Fibroblast of the aortic adventitia (primary cell): ENCODE measurements at places on chromosomes 7 and 10.

GRCh38 chr10:51273574-51273973, 199.3 kb downstream of the PRKG1 start:
- no peak for DNase-seq

GRCh38 chr7:83921941-83922607, 272.5 kb downstream of the SEMA3A start:
- peak; percentile 56 for DNase-seq

DNA sequence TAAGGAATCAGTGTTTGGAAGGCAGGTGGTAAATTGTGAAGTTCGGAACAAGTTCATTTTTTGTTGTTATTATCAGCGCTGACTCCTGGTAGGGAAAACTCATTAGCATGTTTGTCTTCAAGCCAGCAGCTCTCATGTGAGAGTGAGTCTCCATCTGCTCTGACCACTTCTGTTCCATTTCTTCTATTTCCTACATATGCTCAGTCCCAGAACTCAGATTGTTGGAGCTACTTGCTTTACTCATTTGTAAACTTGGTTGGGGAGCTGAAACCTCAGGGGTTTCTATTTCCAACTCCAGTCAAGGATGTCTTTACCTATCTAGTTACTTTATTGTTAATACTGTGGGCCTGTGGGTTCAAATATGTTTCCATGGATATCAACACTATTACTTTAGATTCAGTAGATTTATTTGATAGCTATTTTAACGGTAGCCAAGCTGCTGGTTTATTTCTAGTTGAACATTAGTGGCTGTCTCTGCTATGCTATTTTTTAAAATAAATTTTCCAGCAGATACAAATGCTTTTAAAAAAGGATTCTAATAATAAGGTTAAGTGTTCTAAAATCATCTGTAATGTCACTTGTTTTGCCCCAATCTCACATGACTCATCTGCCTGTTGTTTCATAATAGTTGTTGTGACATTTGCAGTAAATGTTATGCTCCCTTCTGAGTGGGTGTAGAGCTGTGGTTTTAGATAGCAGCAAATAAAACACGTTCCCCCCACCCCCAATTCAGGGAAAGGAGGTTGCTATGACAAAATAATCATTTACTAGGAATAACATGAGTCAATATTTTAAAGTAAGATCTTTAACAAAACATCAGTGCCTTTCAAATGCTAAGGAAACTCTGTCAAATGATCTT, 143.3 kb downstream of the HDAC9 start:
- peak; percentile 49 for DNase-seq

- DNase-seq = no peak
Observed at GRCh38 chr10:78306358-78306757, 272.7 kb downstream of the RPS24 start.

DNA sequence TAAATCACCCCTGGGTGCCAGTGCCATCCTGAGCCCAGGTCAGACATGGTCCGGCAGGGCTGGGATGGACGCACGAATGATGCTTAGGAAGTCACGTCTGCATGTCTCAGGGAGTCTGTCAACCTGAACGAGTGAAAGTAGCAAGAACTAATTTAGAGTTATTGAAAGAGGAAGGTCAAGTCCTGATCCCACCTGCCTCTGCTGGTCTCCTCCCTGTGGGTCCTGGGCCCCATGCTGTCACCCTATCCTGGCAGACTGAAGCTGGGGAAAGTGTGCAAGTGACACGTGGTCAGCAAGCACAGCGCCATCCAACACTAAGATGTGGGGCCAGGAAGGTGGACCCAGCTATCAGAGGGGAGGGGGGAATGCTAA, 26.1 kb upstream of the GRID1 start:
- DNase-seq = no peak

DNA sequence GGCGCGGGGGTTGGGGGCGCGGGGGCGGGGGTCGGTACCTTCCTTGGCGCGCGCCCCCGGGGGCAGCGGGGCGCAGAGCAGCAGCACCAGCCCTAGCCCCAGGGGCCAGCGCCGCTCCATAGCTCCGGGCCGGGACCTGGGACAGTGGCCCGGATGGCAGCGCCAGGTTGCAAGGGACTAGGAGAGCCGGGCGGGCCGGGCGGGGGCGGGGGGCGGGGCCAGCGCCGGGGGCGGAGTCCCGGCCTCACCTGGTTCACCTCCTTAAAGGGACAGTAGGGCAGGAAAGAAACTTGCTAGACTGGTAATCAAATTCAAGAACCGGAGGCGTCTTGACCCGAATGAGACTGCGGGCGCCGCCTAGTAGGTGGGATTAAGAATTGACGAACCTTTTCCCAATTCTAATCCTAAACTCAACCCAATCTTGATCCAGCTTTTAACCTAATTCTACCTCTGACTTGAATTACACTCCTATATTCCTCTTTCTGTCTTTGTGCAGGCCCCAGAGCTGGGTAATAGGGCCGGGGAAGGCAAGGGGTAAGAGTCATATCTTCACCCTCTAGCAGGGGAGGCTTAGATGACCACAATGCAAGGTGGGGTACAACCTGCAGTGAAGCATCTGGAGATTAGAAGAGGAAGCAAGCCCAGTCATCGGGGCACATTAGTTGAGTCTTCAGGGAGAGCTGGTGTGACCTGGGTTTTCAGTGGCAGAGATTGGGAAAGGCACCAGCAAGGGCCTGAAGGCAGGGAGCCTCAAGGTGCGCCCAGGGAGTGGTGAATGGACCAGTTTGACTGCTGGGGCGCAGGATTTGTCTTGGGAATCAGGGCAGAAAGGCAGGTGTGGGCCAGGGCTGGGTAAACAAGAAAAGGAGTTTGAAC, at the start of gene EPHA1:
EPHA1 (minus strand) TSS at position 171 of the 876 bp plus-strand sequence; CDS start at position 120, 51 bp downstream.
- DNase-seq = no peak

DNA sequence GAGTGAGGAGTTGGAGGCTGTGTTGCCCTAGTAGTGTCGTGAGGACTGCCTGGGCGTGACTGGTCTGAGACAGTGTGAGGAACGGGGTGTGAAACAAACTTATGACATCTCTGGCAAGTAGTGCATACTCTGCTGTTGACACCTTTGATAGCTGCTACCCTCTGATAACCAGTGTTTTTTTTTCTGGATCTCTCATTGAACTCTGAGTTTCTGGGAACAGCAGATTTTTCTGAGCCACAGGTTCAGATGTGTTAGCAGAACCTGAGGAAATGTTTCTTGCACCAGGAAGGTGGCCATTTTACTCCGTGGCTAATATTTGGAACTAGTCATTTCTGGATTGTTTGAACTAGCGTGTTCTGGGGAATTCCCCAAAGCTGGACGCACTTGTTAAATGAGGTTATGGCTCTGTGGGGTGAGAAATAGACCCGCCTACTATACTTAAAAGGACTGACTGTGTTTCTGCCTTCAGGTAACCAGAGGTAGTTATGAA, 52.9 kb downstream of the AUTS2 start:
- no peak for DNase-seq

DNA sequence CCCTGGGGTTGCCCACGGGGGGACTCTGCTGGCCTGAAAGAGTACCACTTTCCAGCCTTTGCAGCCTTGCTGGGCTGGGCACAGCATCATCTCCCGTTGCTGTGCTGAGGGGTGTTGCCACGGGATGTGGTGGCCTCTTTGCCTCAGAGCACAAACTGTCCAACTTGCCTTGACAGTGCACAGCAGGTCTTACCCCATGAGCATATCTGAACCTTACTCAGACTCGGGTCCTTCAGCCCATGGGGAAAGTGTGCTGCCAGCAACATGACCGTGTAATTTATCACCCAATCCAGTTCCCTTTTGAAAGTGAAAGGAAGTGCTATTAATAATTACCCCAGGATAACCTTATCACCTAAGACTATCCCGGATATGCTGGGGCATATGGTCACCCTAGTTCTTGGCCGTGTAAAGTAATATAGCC, 46.8 kb downstream of the TBXAS1 start:
- no peak for DNase-seq

DNA sequence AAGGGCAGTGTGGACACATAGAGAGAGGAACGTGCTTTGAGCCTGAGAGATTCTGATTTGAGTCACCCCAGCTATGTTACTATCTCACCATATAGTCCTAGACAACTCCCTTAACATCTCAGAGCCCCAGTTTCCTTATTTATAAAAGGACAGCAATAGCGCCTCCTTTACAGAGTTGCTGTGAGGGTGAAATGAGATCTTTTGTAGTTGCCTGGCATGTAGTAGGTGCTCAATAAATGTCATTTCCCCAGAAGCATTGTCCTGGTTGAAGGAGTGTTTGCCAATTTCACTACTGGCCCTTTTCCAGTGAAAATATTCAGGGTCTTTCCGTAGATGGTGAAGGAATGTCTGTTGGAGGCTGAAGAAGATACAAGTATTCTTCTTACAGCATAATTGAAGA, 51.3 kb upstream of the FAM180A start:
- DNase-seq = no peak

GRCh38 chr10:110312206-110312605, 7.5 kb upstream of the SMNDC1 start:
- no peak for DNase-seq

DNA sequence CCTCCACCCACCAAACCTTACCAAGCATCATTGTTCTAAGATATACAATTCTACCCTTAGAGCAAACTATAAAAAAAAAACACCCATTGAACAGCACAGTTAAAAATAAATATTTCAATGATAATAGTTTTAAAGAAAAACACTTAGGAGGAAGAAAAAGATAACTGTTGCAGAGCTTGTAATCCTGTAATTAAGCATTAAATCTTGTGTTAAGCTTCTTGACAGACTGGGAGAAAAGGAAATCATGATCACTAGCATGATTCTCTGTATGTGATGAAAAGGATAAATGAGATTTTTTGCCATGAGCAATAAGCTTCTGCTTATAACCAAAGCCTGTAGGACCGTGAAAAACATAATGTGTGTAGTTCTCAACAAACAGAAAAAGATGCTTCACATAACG, 289.8 kb downstream of the CACNA2D1 start:
- DNase-seq = no peak

DNA sequence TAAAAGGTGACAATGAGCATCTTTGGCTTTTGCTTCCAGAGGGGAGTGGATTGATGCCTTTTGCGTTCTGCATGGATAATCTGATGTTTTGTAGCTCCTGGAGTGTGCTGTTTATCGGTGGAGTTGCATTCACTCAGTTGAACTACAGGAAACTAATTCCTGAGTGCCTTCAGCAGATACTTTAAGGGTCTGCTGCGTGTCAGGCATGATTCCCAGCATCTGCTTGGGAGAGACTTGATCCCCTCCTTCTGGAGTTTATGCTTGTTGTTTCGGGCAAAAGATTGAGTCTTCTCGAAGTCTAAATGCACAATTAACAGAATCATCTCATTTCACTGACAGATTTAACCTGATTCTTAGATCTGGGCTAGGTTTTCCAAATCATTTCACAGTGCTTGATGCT, 46.2 kb downstream of the CELF2 start:
- no peak for DNase-seq

- no peak for DNase-seq
Observed at GRCh38 chr7:111352319-111352718, 210.0 kb downstream of the IMMP2L start.

DNA sequence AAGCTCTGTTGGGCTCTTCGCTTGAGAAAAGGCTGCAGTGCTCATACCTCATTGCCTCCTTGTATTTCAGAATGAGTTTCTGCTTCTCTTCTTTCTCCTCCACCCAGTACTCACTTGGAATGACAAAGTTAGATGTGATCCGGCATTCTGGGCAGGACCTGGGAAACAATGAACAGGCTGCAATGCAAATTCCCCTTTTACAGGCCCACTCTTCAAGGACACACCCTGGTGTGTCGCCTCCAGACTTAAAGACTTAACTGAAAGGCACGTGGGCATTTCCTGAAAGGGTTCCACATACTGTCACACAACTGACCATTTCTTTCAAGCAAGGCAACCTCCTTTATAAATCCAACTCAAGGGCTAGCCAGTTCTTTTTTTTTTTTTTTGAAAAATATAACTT, 23.6 kb downstream of the MKRN1 start:
- DNase-seq = no peak

- no peak for DNase-seq
Observed at GRCh38 chr7:92808006-92808405, 28.4 kb downstream of the CDK6 start.

DNA sequence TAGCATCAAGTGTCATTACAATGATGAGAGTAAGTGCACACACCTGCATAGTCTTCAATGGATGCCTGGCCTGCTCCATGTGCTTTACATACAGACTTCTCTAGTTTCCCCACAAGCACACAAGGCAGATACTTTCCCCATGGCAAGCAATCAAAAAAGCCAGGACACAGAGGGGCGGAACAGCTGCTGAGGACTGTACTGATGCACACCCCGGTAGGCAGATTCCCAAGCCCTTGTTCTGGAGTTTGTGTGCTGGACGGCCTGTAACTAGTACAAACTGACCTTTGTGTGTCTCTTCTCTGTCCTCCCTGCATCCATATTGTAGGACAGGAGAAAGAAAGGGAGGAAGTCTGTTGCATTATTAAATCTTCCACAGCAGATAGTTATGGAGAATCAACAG, 25.8 kb downstream of the UBE2D4 start:
- DNase-seq = no peak

- DNase-seq = no peak
Observed at GRCh38 chr7:50397320-50397970, 52.7 kb downstream of the FIGNL1 start.

GRCh38 chr10:123259791-123260190, 105.6 kb downstream of the BUB3 start:
- DNase-seq = no peak

GRCh38 chr10:63697956-63698786, 177.0 kb downstream of the REEP3 start:
- no peak for DNase-seq

- DNase-seq = peak; percentile 95
Observed at GRCh38 chr10:79488336-79488735, 24.0 kb upstream of the EIF5AL1 start.

DNA sequence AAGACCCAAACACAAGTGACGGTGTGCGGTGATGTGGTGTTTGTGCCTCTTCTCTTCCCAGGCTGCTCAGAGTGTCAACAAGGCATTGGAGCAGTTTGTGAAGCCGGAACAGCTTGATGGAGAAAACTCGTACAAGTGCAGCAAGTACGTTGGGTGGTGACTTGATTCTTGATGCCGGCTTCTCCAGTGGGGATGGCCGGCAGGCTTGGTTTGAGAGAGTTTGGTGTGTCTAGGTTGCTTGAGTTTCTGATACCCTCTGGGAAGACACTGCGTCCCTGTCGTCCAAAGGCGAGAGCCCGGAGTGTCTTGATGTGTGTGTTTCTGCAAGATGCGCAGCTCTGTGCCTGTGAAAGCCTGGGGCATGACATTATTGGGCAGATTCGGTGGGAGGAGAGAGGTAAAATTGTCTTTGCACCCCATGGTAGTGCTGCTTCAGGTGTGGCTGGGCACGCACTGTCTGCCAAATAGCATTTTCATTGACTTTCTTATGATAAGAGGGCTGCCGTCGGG, 111.8 kb downstream of the ANKRD61 start:
- DNase-seq = no peak

- peak; percentile 61 for DNase-seq
Observed at GRCh38 chr10:90777621-90778020, 80.2 kb downstream of the HTR7 start.
